Activated CD8-positive, alpha-beta memory T cell treated with anti-CD3 and anti-CD28 coated beads, Interleukin-2, amount 10 ng/mL, durations not matched to agents 7 days and 5 days (primary cell): ENCODE measurements at places on chromosomes 12 and 14. TPM values are rescaled to one million over a fixed set of nuclear protein-coding genes. Genes with fewer than 3 reads are reported as not detected.

- no peak for DNase-seq
Observed at GRCh38 chr12:119068129-119068856, 87.0 kb downstream of the SRRM4 start.

- no peak for DNase-seq
Observed at GRCh38 chr12:8941691-8942478, 7.6 kb downstream of the M6PR start.

GRCh38 chr12:49821373-49822287 lies 6.6 kb downstream of the NCKAP5L start:
- no peak for DNase-seq

GRCh38 chr12:81809829-81810595 lies 50.9 kb upstream of the PPFIA2 start:
- no peak for DNase-seq

GRCh38 chr12:133203344-133204263 lies 22.3 kb downstream of the ZNF268 start:
- no peak for DNase-seq

GRCh38 chr14:92339426-92339825 lies 16.5 kb downstream of the SLC24A4 start:
- DNase-seq = no peak

GRCh38 chr12:8031872-8032241 lies 659 bp upstream of the FOXJ2 start:
- DNase-seq = no peak

GRCh38 chr14:22849212-22849819 lies 12.9 kb downstream of the MMP14 start:
- DNase-seq = no peak

GRCh38 chr12:14238221-14238792 lies 127.2 kb upstream of the ATF7IP start:
- no peak for DNase-seq

- no peak for DNase-seq
Observed at GRCh38 chr12:59937148-59937547, 341.3 kb downstream of the SLC16A7 start.

DNA sequence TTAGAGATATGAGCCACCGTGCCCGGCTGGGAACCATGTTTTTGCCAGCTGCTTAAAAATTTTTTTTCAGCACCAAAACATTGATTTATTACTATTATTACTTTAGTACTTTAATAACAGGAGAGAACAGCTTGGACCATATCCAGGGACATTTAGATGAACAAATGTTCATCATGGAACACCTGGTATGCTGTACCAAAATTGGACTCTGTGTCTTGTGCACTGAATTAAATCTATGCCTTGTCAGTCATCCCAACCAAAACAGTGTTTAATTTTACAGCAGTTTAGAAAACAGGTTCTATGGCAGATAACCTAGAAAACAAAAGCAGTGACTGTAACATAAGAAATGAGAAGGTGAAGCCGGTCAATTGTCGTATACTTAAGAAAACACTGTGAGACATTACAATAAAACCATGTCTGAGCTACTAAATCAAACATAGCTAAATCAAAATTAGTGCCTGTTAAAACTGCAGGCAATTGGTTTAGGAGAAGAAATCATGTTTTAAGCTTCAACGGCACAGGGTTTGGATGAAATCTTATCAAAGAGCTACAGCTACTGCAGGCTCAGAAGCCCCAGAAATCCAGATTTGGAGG lies 58.2 kb upstream of the PYGL start:
- DNase-seq = no peak

GRCh38 chr14:64349741-64350490 lies 38.2 kb upstream of the MTHFD1 start:
- DNase-seq = no peak

GRCh38 chr14:41718477-41719166 lies 111.9 kb downstream of the LRFN5 start:
- DNase-seq = no peak

DNA sequence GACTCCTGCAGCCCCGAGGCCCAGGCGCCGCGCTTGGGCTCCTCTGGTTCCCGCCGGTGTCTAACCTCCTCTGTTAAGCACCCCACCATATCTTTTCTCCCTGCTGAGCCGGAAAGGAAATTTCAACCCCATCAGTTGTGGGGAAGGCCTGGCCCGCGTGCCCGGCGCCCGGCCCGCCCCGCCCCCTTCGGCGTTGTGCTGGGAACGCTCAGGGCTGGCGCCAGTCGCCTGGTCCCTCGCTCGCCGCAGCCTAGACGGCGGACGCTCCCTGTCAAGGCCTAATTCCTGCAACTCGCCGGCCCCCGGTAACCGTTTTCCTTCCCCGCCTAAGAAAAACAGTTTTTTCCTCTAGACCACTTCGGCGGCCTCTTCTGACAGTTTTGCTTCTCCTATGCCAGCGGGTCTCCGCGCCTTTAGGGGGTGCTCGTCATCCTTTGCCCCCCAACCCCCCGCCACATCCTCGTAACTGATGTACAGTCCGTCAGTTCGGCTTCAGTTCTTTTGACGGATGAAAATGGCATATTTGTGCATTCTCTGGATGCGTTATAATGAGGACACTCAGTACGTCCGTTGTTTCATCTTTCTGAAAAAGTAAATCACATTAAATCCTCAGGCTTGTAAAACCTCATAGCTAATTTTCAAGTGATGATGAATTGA lies 506 bp upstream of the NAP1L1 start:
- peak; percentile 82 for DNase-seq

DNA sequence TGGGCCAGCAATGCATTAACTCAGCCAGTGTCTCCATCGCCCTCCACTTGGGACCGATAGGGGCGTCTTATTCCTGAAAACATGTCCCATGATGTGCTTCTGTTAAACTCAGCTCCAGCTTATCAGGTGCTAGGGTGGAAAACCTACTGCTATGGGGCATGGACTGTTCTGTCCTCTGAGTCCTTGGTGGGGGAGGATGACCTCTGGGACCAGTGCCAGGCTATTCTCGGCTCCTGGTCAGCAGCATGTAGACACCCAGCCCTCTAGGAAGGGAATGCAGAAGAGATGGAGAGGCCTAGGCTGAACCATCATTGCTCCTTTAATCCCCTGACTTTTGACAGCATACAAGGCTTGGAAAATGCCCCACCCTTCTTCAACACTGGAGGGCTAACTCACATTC lies 486.2 kb downstream of the MED13L start:
- no peak for DNase-seq

DNA sequence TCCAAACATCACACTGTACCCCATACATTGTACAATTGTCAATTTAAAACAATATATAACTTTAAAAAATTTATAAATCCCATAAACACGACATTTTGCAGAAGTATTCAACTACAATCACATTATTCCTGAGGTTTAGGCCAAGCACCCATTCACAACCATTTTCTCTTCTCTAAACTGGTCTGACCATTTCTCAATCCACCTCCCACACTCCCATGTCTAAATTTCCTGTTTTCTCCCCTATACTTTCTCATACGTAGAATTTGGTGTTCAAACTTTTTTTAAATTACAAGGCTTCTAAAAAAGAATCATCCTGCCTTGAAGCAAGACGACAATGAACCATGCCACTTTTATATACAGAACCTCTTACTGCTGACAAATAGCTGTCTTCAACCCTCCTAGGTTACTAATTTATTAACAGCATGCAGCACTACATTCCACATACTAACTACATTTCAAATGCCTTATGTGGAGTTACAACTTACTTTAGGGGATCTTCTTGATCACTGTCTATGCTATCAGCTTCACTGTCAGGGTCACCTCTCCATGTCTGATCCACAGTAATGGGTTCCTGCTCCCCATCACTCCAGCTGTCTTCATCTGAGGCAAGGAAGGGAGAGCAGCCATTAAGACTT lies 3.4 kb downstream of the KANSL2 start:
- DNase-seq = no peak

DNA sequence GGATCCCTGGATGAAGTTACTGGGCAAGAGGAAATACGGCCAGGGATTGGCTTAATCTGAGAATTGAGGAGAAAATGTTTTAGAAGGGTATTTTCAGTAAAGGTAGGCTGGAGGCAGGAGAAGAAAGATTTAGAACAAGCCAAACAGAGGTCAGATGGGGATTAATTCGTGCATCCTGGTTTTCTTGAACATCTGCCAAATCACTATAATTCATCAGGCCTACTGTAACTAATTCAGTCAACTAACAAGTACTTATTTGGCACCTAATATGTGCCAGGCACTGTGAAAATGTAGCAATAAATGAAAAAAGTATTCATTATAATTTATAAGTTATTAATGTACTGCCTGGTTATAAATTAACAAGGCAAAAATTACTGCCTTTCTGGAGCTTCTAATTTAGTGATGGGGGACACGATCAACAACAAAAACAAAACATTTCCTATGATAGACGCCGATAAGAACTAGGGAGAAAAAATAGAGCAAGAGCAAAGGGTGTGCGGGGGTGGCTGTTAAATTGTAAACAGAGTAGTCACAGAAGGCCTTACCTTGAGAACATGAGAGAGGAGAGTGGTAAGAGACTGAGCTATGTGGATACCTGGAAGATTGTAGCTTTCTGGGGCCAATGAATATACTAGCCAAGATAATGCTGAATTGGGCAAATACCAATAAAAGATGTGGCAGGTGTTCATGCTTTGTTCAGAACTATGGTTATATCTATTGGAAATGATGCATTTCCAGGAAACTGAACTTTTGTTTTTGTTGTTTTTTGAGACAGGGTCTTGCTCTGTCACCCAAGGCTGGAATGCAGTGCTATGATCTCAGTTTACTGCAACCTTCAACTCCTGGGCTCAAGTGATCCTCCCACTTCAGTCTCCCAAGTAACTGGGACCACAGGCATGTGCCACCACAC lies 34.0 kb downstream of the DUSP16 start:
- DNase-seq = no peak

DNA sequence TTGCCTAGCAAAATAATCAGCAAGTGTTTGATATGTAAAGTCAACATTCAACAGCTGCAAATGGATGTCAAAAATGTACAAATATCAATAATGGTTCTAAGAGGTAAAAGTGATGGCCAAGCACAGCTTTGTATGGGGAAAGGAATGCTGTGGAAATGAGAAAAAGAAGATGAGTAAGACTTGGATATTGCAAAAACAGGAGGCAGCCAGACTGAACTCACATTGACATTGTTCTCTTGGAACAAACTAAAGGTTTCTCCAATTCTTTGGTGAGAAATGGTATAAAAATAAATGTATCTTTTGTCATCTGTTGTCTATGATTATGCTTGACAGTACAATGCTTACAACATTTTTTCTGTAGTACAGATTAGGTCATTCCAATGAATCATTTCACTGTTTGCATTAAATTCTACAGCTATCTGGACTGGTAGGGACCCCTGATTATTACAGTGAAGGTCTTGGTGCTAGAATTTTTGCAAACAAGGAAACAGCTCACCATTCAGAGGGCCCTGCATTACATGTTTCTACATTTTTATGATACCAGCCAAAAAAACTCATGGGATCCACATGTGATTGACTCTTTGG lies 465.7 kb downstream of the NOVA1 start:
- DNase-seq = no peak

DNA sequence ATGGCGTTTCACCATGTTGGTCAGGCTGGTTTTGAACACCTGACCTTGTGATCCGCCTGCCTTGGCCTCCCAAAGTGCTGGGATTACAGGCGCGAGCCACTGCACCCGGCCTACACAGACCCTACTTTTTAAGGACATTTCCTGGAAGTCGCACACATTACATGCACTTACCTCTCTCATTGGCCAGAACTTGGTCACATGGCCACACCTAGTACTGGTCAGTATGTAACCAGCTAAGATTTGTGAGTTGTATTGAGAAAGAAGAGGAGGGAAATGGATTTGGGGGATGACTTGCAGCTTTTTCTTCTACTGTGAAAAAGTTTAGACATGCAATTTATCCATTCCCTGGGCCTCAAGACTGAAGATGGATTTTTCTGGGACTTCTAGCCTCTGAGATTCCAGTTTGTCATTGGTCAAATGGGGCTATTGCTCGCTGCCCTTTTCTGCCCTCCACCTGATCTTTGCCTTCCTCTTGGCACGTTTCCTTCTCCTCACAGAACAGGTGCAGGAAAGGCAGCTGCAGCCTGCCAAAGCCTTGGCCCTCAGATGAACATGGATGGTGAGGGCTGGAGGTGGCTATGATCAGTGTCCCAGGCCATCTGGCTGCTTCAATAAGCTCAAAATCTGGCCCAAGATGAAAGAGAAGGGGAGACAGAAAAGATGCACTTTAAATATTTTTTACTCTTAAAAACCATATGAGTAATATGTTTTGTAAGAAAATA lies 7.1 kb upstream of the ZDHHC22 start:
- DNase-seq = no peak

GRCh38 chr12:6613776-6614512 lies 6.8 kb upstream of the CHD4 start:
- DNase-seq = peak; percentile 86

DNA sequence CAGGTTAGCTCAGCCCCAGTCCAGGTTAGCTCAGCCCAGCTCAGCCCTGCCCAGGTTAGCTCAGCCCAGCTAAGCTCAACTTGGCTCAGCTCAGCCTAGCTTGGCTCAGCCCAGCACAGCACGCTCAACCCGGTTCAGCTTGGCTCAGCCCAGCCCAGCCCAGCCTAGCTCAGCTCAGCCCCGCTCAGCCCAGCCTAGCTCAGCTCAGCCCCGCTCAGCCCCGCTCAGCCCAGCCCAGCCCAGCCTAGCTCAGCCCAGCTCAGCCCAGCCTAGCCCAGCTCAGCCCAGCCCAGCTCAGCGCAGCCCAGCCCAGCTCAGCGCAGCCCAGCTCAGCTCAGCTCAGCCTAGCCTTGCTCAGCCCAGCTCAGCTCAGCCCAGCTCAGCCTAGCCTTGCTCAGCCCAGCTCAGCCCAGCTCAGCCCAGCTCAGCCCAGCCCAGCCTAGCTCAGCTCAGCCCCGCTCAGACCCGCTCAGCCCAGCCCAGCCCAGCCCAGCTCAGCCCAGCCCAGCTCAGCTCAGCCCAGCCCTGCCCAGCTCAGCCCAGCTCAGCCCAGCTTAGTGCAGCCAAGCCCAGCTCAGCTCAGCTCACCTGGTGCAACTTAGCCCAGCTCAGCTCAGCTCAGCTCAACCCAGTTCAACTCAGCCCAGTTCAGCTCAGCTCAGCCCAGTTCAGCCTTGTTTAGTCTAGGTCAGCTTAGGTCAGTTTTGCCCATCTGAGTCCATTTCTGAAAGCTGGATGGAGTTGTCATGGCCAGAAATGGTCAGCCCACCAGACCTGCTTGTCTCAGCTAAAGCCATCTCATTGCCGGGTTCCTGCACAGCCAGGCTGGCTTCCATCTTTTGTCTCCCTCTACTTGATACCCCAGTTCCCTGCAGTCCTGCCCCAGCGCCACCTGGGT lies 333.6 kb downstream of the TMEM121 start:
- peak; percentile 88 for DNase-seq

DNA sequence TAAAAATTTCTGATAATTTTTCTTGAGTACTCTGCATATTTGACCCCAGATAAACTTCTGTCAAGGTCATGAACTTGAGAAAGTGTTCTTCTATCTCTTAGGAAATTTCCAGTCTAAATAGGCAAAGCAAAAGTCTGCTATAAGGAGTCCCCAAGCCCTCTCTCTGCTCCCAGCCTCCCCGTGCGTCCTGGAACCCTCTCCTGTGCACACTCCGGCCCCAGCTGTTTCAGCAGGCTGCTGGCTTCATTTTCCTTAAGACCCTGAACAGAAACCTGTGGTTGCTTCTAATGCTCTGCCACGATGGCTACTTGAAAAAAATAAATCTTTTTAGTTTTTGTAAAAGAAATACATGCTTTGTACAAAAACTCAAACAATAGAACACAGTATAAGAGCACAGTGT lies 14.7 kb downstream of the KRT2 start:
- DNase-seq = no peak

GRCh38 chr14:62455446-62455845 lies 589.8 kb downstream of the KCNH5 start:
- no peak for DNase-seq

The FOXA1 gene
- not detected for total RNA-seq

The MYL6 gene
- total RNA-seq = 1,307 TPM

The COL2A1 gene
- total RNA-seq = not detected

The RASAL1 gene
- not detected for total RNA-seq

The C12orf50 gene
- not detected for total RNA-seq

The OR4E2 gene
- not detected for total RNA-seq

The TMPRSS12 gene
- not detected for total RNA-seq
